ENCODE measurements at places on chromosomes 4 and X.
A peak's percentile ranks its signal among the peaks of the same experiment; 100 is the strongest.

GRCh38 chr4:20773144-20773997 lies 73.1 kb downstream of the PACRGL start:
- no peak for DNase-seq

- DNase-seq, result no peak
Measured at GRCh38 chrX:68915778-68916177, 87.0 kb downstream of the EFNB1 start.

DNA sequence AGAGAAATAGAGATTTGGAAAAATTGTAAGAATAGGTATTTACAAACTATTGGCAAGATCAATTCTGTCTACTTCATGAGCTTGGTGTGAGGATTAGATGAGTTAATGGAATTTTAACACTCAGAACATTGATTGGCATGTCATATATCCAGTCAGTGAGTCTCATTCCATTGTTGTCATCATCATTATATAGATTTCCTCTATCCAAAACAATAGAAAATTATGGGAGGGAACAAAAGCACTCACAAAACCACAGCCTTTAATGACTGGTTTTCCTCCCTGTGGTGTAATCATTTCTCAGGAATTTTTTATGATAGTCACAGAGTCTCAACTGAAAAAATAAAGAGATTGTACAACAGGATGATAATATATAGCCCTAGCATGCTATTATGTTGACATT lies 21.1 kb downstream of the KLHL5 start:
- DNase-seq, result no peak

- no peak for DNase-seq
Measured at GRCh38 chr4:32172761-32173160, 1452.6 kb downstream of the PCDH7 start.

DNA sequence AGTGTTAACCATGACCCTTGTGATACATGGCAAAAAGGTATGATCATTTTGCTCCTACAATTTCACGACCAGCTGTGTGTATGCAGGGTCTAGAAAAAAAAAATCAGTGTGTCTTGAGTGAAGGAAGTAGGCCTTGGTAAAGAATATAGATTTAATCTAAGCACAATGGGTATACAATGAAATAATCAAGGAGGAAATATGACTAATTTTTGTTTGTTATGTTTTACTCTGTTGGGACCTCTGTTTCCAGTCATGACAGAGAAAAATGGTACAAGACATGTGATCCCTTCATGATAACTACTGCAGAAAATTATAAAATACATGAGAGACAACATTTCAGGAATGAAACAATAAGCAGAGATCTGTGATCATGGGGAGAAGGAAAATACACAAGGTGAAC lies 835.5 kb downstream of the PDHA2 start:
- no peak for DNase-seq

DNA sequence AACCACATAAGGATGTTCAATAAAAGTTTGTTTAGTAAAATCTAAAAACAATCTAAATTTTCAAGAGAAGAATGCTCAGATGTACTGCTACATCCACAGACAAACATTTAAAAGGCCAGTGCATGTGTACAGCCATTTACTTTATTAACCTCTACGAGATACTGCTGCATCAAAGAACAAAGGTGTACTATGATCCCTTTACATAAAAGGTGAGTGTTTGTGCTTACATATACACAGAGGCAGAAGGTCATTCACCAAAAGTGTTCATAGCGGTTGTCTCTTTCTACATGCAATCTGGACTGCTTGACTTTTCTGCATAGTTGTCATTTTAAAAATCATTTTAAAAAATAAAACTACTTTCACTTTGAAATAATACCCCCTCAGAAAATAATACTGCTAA lies 81.7 kb downstream of the AFAP1 start:
- DNase-seq, result no peak

DNA sequence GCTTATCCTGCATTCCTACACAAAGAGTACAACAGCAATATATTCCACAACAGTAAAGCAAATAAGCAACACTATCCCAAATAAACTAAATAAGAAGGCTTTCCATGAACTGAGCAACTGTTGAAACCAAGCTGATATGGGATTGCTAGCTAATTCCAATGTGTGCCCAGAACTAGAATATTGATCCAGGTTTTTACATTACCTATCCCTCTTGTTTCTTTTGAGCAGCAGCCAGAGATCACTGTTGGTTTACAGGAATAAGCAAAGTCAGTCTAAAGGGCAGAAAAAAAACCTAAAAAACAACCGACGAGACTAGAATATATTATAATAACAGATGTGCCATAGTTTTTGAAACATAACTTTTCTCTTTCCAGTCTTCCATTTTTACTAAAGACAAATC lies 22.4 kb upstream of the ADH4 start:
- DNase-seq, result no peak

GRCh38 chr4:109864134-109864533 lies 16.2 kb downstream of the LRIT3 start:
- DNase-seq, result no peak

- DNase-seq, result no peak
Measured at GRCh38 chr4:24935856-24936255, 23.0 kb upstream of the CCDC149 start.

DNA sequence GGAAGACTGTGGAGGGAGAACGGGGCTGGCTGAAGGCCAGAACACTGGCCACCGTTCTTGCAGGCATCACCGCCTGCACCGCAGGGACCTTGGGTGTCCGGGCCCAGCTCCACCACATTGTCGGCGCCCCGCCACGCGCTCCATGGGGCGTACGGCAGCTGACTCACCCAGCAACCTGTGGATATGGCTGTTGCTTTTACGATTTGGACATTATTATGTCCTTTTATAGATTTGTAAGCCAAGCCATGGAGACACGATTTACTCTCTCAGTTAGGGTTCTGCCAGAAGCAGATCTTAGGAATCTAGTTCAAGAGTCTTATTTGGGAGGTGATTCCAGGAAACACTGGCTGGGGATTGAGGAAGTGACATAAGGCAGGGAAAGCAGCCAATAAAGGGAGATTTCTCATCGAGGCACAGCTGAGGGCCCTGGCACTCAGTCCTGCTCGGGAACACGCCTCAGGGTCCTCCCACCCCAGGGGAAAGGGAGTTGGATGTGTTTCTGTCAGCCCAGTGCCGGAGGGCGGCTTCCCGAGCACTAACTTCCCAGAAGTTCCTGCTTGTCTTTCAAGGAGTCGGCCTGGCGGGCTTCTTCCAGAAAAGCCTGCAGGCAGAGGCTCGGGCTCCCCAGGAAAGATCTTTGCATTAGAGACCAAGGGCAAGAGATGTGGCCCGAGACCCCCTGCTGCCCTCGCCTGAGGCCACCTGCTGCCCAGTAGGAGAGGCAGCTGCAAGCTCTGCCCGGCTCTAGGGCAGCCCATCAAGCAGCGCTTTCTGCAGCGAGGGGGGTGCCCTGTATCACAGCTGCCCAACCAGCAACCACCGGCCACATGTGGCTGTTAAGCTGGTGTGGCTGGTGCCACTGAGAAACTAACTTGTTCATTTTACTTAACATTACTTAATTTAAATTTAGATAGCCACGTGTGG lies 52.9 kb downstream of the CRMP1 start:
- DNase-seq, result no peak

DNA sequence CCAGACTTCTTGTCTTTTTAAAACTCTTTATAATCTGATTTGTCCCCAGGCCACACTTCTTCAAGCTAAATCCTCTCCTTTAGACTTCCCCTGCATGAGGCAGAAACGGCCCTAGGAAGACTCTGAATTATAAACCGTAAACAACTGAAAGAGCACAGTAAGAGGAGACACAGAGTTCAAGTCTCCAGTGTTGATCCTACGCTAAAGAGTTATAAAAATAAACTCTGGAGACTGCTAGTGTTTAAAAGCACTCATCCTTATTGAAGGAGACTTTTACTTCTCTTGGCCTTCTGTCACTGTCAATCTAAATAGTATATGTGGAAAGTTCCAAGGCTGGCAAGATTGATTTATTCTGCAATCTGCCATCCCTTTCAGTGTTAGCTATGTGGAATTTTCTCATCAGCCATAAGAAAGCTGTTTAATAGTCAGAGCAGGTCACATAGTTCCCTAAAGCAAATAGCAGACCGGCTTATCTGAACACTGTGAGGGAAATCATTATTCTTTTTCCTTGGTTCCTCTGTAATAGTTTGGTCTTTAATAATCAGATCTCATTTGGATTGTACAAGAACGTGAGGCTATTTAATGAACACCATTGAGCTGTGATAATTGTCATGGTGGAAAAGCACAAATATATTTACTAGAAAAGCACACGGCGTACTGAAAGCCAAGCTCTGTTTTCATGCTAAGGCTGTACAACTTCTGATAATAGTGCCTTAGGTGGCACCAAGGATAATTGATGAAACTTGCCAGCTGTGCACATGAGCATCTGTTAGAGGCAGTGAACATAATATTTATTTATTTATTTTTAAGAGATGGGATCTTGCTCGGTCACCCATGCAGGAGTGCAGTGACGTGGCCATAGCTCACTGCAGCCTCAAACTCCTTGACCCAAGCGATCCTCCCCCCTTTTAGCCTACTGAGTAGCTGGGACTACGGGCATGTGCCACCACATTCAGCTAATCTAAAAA lies 157.7 kb downstream of the CEP135 start:
- no peak for DNase-seq

- no peak for DNase-seq
Measured at GRCh38 chr4:124183231-124183630, 529.3 kb downstream of the ANKRD50 start.

- no peak for DNase-seq
Measured at GRCh38 chr4:158067646-158068045, 105.2 kb downstream of the GASK1B start.

DNA sequence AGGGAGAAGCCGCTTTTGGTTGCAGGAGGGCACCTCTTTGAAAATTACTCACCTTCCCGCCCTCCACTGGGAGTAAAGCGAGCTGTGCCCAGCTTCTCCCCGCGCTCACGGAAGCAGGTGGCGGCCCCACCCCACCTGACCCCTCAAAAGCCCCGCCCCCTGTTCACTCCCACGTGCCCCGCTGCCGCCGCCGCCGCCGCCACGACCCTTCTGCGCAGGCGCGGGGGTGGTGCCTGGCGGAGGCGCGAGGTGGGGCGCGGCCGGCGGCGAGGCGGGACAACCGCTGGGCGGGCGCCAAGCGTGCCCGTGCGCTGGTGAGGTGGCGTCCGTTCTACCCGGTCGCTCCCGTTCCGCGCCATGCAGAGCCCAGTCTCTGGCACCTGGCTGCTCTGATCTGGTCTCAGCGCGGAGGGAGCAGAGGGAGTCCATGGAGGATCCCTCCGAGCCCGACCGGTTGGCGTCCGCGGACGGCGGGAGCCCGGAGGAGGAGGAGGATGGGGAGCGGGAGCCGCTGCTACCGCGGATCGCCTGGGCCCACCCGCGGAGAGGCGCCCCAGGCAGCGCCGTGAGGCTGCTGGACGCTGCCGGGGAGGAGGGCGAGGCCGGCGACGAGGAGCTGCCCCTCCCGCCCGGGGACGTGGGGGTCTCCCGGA lies at the start of gene PI4K2B:
PI4K2B (plus strand) TSS at position 297 of the 653 bp plus-strand sequence; CDS start at position 428, 131 bp downstream.
- DNase-seq, result peak; percentile 95

DNA sequence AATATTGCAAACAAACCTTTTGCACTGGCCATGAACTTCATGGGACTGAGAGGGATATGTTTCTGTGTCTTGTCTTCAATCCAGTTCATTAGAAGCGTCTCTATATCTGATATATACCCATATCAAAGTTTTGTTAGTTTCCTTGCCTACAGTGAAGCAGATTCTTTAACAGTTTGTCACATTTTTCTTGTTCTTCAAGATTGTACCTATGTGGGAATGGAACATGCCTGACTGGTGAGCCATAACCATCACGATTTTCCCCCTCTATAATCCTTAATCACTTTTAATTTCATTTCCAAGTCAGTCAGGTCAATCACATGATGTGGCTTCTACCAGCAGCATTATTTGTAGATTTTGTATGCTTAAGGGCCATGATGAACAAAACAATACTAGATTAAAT lies 197.1 kb upstream of the PDE5A start:
- no peak for DNase-seq

DNA sequence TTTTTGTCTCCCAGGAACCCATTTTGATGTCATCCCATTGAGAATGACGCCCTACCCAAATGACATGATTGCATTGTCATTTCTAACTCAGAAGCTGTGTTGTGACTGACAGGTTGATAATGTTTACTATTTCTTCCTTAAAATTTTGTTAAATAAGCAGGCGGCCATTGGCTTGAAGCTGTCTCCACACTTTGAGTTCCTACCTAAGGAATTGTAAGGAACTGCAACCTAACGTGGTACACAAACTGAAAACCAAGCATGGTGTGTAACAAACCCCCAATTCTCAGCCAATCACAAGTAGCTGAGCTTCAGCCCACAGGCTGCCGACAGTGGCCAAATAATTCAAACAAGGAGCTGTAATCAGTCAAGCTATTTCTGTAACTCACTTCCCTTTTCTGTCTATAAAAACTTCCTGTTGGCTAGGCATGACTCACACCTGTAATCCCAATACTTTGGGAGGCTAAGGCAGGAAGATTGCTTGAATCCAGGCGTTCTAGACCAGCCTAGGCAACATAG lies 2.9 kb upstream of the MND1 start:
- no peak for DNase-seq

GRCh38 chr4:75497133-75497532 lies 17.1 kb downstream of the RCHY1 start:
- no peak for DNase-seq

GRCh38 chr4:181520790-181521189 lies 722.4 kb upstream of the TENM3 start:
- DNase-seq, result no peak

GRCh38 chr4:141971869-141972268 lies 335.5 kb downstream of the IL15 start:
- DNase-seq, result no peak

GRCh38 chrX:69120476-69120875 lies 44.8 kb downstream of the PJA1 start:
- DNase-seq, result no peak

DNA sequence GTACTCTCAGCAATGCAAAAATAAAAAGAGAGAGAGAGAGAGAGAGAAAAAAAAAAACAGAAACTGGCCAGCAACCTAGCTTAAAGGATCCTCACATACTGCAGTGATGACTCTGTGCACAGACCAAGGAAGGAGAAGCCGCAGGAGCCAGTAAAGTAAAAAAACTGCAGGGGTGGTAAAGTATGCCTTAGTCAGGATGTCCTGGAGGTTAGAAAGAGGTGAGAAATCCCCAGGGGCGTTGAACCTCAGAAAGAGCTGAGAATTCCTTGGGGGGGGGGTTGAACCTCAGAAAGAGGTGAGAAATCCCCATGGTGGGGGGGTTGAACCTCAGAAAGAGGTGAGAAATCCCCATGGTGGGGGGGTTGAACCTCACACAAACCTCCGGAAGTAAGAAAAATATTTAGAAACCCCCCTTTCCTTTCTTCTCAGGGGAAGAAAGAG lies 48.0 kb downstream of the MAGEA9 start:
- DNase-seq, result no peak
